ENCODE measurements at places on chromosomes 5 and 9.

DNA sequence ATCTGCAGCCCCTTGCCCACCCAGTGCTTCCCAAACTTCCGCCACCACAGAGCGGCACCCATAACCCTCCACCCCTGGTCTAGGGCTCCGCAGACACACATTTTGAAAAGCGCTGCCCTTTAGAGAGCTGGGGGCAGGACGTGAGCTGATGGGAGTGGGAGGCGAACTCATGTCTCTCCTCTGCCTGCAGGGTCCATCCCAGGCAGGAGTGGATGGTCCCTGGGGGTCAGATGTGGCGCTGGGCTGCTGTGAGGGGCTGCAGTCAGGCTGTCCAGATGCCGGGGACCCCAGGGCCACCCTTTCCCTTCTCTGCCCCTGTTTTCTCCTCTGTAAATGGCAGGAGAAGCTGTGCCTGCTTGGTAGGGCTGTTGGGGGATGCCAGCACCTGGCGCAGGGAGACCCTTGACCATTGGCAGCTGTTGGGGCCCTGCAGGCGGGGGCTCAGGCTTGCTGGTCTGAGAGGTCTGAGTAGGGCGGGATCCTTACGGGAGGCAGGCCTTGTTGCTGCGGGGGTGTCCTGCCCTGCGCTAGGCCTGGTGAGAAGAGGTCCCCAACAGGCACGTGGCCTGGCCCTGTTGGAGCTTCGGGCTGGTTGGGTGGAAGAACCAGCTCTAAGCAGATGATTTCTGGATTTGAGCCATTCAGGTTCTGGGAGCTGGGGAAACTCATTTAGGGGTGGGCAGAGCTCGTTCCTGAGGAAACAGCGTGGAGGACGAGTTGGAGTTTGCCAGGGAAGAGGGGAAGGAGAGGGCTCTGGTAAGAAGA is 10.3 kb upstream of the RNU6ATAC start:
- H3K4me1 ChIP-seq, result peaks cover 9% of the 10 kb centered on the region
- no peaks in the 10 kb centered on the region for H3K36me3 ChIP-seq
- no peaks in the 10 kb centered on the region for H3K27me3 ChIP-seq
- H3K27ac ChIP-seq, result no peak overlapping the region

DNA sequence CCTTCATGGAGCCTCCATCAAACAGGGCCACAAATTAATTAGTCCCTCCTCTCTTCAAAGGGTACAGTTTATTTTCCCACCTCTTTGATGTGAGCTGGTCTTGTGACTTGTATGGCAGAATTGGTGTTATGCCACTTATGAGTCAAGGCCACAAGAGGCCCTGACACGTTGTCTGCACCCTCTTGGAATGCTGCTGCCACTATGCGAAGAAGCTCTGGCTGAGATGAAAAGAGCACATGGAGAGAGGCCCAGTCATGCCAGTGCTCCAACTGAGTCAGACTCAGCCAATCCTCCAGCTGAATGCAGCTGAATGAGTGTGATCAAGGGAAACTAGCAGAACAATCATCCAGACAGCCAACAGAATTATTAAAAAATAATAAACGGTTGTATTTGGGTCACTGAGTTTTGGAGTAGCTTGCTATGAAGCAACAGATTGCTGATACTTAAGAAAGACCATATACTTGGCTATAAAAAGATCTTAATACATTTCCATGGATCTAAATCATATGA is 128.3 kb downstream of the MARCHF11 start:
- no peaks in the 10 kb centered on the region for H3K4me1 ChIP-seq
- H3K27ac ChIP-seq, result no peak overlapping the region
- H3K27me3 ChIP-seq, result no peaks in the 10 kb centered on the region
- DNase-seq, result no peak

- no peak for DNase-seq
- no peak overlapping the region for H3K27ac ChIP-seq
- H3K36me3 ChIP-seq, result no peaks in the 10 kb centered on the region
- no peaks in the 10 kb centered on the region for H3K27me3 ChIP-seq
- no peaks in the 10 kb centered on the region for H3K4me1 ChIP-seq
Observed at GRCh38 chr5:115947260-115947659, 15.0 kb upstream of the LVRN start.

GRCh38 chr5:167553511-167553910 is 737.9 kb upstream of the WWC1 start:
- H3K4me1 ChIP-seq, result no peaks in the 10 kb centered on the region
- H3K27me3 ChIP-seq, result no peaks in the 10 kb centered on the region
- no peak overlapping the region for H3K27ac ChIP-seq
- no peak overlapping the region for H3K4me3 ChIP-seq
- no peaks in the 10 kb centered on the region for H3K36me3 ChIP-seq
- no peak for DNase-seq

- H3K27me3 ChIP-seq, result no peaks in the 10 kb centered on the region
- no peak for DNase-seq
- no peaks in the 10 kb centered on the region for H3K36me3 ChIP-seq
- peak overlapping the region; percentile 34 for H3K27ac ChIP-seq
- peaks cover 19% of the 10 kb centered on the region for H3K4me1 ChIP-seq
- H3K4me3 ChIP-seq, result peak overlapping the region; percentile 45
Observed at GRCh38 chr9:4904322-4905134, 80.5 kb upstream of the JAK2 start.

DNA sequence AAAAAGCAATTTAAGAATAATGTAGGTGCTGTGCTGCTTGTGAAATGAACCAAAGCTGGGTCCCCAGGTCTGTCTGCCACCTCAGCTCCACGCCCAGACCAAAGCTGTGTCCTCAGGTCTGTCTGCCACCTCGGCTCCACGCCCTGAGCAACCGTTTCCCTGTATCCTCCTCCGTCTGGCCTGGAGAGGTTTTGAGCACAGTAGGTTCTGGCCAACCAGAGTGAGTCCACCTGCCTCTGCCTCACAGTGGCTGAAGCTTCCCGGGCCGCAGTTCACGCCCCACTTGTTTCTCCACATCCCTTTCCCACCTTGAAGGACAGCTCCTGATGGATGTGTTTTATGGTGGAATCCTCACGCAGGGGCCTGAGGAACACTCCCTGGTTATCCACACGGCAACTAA is 120.5 kb downstream of the ADAMTS2 start:
- H3K27ac ChIP-seq, result no peak overlapping the region
- H3K27me3 ChIP-seq, result no peaks in the 10 kb centered on the region
- no peak for DNase-seq
- H3K4me1 ChIP-seq, result no peaks in the 10 kb centered on the region
- no peak overlapping the region for H3K4me3 ChIP-seq

DNA sequence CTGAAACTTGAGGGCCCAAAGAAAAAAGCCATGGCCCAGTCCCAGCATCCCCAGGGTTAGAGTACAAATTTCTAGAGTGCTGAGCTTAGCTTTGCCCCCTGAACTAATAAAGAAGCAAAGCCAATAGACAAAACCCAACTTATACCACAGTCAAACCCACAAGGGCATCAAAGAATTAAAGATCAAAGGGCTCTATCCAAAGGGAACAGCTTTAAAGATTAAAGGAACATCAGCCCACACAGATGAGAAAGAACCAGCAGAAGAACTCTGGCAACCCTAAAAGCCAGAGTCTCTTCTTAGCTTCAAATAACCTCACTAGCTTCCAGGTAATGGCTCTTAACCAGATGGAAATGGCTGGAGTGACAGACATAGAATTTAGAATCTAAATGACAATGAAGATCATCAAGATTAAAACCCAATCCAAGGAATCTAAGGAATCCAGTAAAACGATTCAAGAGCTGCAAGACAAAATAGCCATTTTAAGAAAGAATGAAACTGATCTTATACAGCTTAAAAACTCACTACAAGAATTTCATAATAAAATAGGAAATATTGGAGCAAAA is 93.9 kb downstream of the YIPF5 start:
- H3K4me1 ChIP-seq, result no peaks in the 10 kb centered on the region
- no peak for DNase-seq
- no peak overlapping the region for H3K27ac ChIP-seq
- no peak overlapping the region for H3K4me3 ChIP-seq
- no peaks in the 10 kb centered on the region for H3K36me3 ChIP-seq

- H3K27me3 ChIP-seq, result no peaks in the 10 kb centered on the region
- DNase-seq, result no peak
- no peak overlapping the region for H3K4me3 ChIP-seq
Observed at GRCh38 chr9:37350486-37351190, 71.9 kb upstream of the GRHPR start.

GRCh38 chr9:115845648-115846312 is 307.8 kb upstream of the PAPPA start:
- no peaks in the 10 kb centered on the region for H3K36me3 ChIP-seq
- no peak overlapping the region for H3K4me3 ChIP-seq
- DNase-seq, result no peak
- H3K27me3 ChIP-seq, result no peaks in the 10 kb centered on the region
- H3K27ac ChIP-seq, result no peak overlapping the region

- DNase-seq, result no peak
- H3K4me1 ChIP-seq, result no peaks in the 10 kb centered on the region
- H3K27me3 ChIP-seq, result no peaks in the 10 kb centered on the region
- H3K36me3 ChIP-seq, result no peaks in the 10 kb centered on the region
Observed at GRCh38 chr9:72718503-72718902, 197.1 kb downstream of the TMC1 start.

DNA sequence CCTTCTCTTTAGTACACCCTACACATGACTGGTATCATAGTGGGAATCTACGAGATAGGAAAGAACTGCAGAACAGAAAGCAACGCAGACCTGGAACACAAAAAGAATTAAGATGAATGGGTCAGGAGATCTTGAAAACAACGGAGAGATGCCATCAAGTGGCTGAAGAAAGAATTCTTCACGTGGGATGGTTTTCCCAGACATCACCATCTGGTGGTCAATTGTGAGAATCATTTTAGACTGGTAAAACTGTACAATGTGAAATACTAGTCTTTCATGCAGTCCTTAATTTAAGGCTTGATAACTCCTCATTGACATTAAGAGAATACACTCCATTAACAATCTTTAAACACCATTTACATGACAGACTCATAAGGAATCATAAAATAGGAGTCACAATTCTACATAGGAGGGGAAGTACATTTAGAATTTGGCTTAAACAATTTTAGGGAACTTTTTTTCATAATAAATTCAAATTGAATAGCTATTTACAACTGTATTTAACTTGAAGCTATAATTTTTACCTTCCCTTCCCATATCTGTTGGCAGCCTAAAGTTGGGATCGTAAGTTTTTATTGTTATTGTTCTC is 128.4 kb upstream of the TRPM3 start:
- no peaks in the 10 kb centered on the region for H3K4me1 ChIP-seq
- no peaks in the 10 kb centered on the region for H3K27me3 ChIP-seq
- H3K36me3 ChIP-seq, result no peaks in the 10 kb centered on the region
- H3K27ac ChIP-seq, result no peak overlapping the region

- H3K27me3 ChIP-seq, result no peaks in the 10 kb centered on the region
- H3K36me3 ChIP-seq, result no peaks in the 10 kb centered on the region
- H3K4me3 ChIP-seq, result no peak overlapping the region
- H3K27ac ChIP-seq, result no peak overlapping the region
Observed at GRCh38 chr9:9750719-9751118, 862.1 kb downstream of the PTPRD start.

GRCh38 chr5:168307022-168307421 is 15.6 kb downstream of the WWC1 start:
- no peaks in the 10 kb centered on the region for H3K4me1 ChIP-seq
- H3K27me3 ChIP-seq, result no peaks in the 10 kb centered on the region
- no peak overlapping the region for H3K27ac ChIP-seq
- H3K4me3 ChIP-seq, result no peak overlapping the region

DNA sequence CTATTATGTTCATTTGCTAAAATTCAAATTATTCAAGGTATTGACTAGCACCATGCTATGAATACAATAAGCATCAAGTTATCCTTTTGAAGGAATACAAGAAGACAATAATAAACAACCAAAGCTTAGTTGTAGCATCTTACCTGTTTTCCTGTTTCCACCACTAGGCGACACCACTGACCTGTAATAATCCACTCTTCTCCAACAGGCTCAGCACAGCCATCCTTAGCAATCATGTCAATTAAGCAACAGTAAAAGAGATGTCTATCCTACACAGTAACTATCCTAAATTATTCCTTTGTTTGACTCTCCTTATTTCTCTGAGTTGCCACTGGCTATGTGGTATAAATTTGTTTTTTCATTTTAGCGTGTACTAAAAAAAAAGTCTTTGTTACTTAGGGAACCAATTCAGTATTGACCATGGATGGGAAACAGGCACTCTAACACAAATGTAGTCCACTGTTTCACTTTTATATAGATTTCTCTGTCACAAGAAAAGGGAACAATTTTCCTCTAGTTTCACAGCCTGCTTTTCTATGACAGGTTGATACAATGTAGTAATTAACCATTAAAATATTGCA is 46.2 kb downstream of the PCA3 start:
- H3K27ac ChIP-seq, result no peak overlapping the region
- DNase-seq, result no peak
- no peak overlapping the region for H3K4me3 ChIP-seq
- H3K4me1 ChIP-seq, result peaks cover 8% of the 10 kb centered on the region
- H3K36me3 ChIP-seq, result peaks cover 13% of the 10 kb centered on the region
- no peaks in the 10 kb centered on the region for H3K27me3 ChIP-seq

DNA sequence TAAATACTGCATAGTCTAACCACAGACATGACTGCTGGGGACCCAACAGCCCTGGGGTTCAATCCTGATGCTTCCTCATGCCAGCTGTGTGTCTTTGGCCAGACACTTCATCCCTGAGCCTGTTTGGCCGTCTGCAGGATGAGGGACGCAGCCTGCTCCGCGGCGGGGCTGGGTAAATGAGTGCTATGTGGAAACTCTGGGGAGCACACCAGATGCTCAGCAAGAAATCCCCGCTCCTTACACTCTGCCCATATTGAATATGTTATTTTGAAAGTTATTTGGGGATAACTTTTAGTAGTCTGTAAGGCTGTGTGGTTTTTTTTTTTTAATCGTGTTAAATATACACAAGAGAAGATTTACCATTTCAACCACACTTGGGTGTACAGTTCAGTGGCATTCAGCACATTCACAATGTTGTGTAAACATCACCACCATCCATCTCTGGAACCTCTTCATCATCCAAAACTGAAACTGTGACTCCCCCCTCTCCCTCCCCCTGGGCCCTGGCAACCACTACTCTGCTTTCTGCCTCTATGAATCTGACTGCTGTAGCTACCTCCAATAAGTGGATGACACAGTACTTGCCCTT is 42.7 kb downstream of the SH3PXD2B start:
- no peak for DNase-seq
- no peaks in the 10 kb centered on the region for H3K27me3 ChIP-seq
- no peak overlapping the region for H3K4me3 ChIP-seq
- H3K36me3 ChIP-seq, result no peaks in the 10 kb centered on the region
- no peak overlapping the region for H3K27ac ChIP-seq

GRCh38 chr5:102959055-102959454 is 160.9 kb downstream of the GIN1 start:
- H3K4me3 ChIP-seq, result peak overlapping the region; percentile 2
- H3K4me1 ChIP-seq, result peaks cover 49% of the 10 kb centered on the region
- DNase-seq, result no peak
- peaks cover 3% of the 10 kb centered on the region for H3K36me3 ChIP-seq
- peak overlapping the region; percentile 78 for H3K27ac ChIP-seq

DNA sequence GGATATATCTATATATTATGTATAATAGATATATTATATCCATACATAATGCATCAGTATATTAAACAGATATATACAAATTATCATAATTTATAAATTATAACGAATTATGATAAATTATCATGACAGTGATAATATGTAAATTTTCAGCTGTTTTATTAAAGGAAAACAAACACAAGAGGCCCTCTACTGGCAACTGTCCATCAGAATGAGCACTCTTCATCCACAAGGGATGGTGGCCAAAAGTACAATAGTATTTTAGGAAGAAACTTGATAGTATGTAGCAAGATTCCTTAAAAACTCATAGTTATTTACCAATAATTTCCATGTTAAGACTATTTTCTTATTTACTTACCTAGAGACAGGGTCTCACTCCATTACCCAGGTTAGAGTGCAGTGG is 113.3 kb upstream of the LPAR1 start:
- no peak for DNase-seq
- H3K27ac ChIP-seq, result no peak overlapping the region
- no peak overlapping the region for H3K4me3 ChIP-seq
- no peaks in the 10 kb centered on the region for H3K36me3 ChIP-seq
- H3K27me3 ChIP-seq, result no peaks in the 10 kb centered on the region
